Coronary artery (tissue), 2 donors: ENCODE measurements at places on chromosomes 2 and 18.

DNA sequence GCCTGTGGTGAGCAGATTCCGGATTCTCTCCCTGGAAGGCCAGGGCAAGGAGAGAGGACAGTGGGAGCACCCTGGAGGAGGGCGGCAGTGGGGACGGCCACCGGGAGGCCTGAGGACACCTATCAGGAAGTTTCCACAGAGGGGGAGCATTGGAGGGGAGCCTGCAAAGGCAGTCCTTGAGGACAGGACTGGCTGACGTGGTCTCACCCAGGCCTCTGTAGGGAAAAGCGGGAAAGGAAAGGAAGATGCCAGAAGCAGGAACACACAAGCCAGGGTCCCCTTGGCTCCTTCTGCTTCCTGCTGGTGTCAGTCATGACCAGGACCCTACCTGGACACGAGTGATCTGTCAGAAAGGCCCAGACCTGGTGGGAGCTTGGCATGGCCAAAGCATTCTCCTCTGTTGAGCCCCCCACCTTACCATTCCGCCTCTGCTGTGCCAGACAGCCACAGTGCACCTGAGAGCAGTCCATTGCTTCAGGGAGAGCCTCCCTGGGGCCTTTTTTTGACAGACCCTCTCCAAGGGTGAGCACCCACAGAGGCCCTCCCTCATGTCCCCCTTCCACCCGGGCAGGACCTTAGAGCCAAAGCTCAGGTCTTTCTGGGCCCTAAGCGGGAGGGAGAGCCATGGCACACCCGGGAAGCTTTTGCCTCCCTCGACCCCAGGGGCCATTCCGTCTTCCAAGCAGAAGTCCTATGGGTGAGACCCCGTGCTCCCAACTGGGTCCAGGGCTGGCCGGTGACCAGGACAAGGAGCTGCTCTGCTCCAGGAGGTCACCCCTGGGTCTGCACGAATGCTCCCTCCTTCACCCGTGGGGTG is 333.1 kb downstream of the DYSF start:
- DNase-seq: peak; percentile 62

GRCh38 chr2:235146206-235146605 is 194.4 kb downstream of the SH3BP4 start:
- DNase-seq: no peak

- DNase-seq: peak; percentile 59
Observed at GRCh38 chr2:30694286-30695055, 112.8 kb downstream of the CAPN13 start.

GRCh38 chr18:73741946-73742345 is 405.7 kb downstream of the FBXO15 start:
- DNase-seq: no peak

- DNase-seq: no peak
Observed at GRCh38 chr2:209523867-209524266, 100.0 kb downstream of the MAP2 start.

DNA sequence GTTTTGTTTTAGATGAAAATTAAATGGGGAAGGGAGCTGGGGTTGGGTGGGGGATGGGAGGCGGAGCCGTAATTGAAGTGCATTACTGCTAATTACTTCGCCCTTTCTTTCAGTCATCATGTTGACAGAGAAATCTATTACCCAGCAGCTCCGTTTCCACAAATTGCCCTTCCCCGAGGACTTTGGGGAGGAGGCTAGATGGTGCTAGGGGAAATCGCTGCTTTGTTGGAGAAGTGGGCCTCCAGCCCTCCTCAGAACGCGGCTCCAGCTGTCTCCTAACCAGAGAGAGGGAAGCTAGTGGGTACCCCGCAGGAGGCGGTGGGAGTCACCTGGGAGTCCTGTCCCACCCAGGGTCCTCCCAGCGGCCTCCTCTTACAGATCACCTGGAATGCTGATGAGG is 130.9 kb upstream of the MYCN start:
- DNase-seq: no peak

DNA sequence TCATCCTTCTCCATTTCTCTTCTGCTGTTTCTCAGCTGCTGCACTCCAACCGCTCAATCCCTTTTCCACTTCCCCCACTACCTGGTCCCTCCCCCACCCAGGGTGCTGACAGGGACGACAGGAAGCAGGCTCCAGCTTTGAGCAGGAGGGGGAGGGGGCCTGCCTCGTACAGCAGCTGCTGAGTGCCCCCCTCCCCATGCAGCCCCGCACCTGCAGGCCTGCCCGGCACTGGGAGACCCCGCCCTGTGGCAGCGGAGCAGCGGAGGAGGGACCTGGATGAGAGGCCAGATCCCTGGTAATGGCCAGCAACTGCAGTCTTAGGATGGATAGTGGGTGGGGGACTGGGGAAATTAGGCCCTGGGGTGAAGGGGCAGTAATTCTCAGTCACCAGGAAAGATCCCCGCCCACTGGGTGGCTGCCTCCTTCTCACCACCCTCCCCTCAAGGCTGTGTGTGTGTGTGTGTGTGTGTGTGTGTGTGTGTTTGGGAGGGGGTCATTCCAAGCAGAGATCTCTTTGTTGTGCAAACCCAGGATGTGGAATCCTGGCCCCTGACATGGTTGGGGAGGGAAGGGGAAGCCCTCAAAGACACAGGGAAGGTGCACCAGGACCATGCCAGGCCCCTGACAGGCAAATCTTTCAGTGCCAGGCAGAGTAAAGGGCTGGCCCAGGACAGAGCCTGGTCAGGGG is 6.8 kb upstream of the CRYBA2 start:
- no peak for DNase-seq

DNA sequence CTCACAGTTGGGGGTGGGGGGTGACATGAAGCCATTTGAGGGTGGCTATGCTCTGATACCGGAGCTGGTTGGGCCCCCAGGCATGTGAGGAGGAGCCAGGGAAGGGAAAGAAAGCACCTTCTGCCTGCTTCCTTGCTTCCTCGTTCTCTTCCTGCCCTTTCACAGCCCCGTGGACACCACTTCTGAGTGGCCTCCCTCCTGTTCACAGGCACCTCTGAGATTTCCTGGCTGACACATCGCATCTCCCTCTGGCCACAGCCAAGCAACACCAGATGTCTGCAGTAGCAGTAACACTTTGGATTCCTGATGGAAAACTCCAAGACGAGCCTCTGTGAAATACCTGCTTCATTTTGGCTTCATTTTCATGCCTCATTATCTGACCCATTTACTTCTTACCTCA is 64.7 kb upstream of the ST3GAL5 start:
- DNase-seq: no peak

- DNase-seq: no peak
Observed at GRCh38 chr2:179344970-179345369, 80.3 kb upstream of the SESTD1 start.

GRCh38 chr2:138202762-138203161 is 238.5 kb downstream of the HNMT start:
- DNase-seq: no peak

- no peak for DNase-seq
Observed at GRCh38 chr2:212914392-212914791, 237.0 kb downstream of the IKZF2 start.

DNA sequence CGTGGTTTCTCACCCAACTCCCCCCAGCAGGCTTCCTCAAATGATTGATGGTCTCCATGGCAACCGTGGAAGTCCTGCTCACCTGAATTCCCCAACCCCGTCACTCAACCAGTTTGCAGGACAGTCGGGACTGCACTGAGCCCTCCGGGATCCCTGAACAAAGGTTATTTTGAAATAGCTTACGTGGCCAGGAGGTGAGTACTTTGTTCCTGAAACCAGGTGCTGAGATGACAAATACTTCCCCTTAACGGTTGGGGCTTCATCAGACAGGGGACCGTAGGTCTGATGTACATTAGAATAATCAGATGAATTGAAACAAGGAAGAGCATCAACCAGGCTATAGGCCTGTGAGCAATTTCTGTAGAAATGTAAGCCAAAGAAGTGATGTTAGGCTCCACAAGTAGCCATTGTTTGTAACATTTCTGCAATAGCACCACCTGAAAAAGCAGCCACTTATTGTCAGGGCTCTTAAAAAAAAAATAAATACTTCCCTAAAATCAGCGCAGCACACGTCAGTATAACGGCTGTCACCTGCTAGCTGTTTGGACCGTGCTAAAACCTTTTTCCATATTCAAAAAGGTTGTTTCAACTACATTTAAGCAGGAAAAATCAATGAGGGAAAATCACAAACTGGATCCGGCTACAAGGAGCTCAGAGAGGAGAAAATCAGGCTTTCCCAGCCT is 206.4 kb upstream of the ID2 start:
- DNase-seq: no peak

DNA sequence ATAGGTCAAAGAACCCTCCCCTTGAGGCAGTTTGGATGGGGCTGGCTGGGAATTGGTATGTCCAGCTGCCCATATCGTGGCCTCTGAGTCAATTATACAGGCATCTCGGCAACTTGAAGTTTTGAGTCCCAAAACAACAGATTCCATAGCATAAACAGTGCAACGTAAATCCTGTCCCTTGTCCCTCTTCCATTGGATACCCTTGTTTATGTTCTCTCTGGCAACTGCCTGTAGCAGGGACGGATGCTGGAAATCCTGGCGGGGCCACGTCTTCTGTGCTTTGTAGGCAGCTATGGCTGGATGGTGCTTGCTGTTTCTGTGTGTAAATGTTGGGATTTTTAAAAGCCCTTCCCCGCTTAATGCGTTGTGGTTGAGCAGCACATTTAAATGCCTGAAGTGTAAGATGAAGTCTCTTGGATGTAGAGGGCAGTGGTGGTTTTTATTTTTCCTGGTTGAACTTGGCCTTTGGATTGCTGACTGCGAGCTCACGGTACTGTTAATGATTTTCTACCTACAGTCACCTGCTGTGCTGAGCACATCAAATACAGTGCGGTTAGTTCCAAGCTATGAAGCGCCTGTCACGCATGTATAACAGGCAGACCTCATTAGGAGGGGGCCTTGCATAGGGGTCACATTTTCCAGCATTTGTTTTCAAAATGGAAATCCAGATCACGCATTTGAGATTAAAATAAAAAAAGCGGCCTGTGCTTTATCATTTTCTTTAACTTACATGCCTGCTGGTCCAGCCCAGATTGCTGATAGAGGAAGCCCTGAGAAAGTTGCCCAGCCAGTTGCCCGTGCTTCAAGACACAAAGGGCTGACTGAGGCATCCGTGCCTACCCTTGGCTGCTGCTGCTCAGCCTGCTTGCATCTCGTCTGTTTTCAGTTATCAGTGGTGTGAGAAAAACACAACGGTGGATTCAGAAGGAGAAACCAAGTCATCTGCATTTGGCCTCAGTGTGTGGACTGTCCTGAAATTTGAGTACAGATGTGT is 84.7 kb downstream of the NEDD4L start:
- no peak for DNase-seq

DNA sequence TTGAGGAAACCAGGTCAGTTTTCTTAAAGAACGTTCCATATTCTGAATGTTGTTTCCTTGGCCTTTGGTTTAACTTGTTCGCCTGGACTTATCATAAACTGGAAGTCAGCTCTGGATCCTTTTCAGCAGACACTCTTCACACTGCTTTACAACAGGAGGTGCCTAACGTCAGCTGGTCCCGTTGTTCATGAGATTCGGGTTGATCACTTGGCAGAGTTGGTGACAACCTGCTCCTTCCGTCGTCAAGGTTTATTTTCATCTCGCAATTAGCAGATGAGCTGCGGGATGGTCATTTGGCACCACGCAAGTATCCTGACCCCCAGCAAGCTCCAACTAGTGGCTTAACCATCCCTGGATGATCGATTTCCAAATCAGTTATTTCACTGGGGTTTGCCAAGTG is 23.0 kb upstream of the BIN1 start:
- no peak for DNase-seq

DNA sequence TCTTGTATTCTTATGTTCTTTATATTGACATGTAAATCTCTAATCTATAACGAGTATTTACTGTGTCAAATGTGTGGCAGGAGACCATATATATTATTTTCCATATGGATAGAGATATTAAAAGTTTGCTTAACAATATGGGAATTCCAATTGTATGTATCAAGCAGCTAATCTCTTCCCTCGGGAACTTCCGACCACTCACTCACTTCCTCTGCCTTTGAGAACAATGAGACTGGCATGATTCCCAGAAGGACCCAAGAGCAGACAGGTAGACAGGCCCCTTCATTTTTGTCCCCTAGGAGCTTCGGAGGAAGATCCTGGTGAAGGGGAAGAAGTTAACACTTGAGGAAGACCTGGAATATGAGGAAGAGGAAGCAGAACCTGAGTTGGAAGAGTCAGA is 24.1 kb downstream of the PLCD4 start:
- no peak for DNase-seq

GRCh38 chr2:230684270-230685168 is 28.1 kb upstream of the CAB39 start:
- DNase-seq: no peak

- DNase-seq: peak; percentile 47
Observed at GRCh38 chr2:239644011-239644410, 243.2 kb upstream of the HDAC4 start.

DNA sequence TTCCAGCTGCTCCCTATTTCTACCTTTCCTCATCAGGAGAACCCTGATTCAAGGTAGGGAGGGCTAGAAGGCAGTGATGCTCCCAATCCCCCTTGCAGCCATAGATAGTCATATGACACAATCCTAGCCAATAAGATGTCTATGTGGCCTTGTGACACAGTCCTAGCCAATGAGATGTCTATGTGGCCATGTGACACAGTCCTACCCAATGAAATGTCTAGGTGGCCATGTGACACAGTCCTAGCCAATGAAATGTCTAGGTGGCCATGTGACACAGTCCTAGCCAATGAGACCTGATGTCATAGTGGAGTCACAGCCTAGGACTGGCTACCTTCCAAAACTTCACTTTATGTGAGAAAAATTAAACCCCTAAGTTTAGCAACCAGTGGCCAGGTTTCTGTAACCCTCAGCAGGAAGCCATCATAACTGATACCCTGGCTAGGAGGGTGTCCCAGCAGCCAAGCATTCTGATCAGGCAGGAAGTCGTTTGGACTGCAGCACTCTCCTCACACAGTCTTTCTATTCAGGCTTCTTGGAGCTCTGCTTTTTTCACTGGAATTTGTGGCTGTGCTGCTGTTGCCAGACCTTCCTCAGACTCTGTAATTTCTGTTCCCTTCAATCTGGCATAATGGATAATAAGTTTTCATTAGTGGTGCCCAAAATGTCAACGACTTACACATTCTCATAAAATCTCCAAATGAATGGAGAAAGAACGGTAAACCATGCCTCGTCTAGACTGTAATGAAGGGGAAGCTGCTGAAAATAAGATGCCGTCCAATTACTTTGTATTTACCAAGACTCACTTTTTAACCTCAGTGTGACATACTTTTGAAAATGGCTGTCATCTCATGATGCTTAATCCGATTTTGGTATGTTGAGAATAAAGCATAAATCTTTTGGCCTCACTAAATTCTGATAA is 165.0 kb upstream of the NCKAP5 start:
- no peak for DNase-seq

DNA sequence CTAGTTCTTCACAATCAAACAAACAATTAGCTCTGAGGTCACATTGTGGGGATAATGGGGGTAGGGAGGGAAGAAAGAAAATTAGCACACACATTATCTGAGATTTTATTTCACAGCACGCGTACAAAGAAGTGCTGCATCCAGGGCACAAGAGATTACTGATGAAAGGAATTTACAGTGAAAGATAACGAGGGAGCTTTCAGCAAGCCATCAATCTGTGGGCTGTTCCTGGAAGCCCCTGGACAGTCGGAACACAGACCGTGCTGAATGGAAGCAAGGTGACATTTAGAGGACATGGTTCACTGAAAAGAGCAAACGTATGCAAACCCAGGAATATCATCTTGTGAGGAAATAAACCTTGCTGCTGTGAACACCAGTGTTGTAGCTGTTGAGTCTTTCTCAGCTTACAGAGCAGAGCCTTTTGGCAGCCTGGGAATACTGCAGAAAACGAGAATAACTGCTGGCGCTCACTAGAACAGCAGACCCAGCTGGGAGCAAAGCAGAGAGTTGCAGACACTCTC is 63.2 kb downstream of the SCG2 start:
- no peak for DNase-seq
